ENCODE measurements at places on chromosomes 3 and 15.

- DNase-seq = no peak
Measured at GRCh38 chr3:182118066-182118465, 406.3 kb downstream of the SOX2 start.

GRCh38 chr3:60752809-60753208 lies 498.4 kb downstream of the FHIT start:
- DNase-seq = no peak

- DNase-seq = no peak
Measured at GRCh38 chr3:170670504-170670903, 84.6 kb upstream of the SLC7A14 start.

- no peak for DNase-seq
Measured at GRCh38 chr3:65676580-65676979, 362.1 kb downstream of the MAGI1 start.

DNA sequence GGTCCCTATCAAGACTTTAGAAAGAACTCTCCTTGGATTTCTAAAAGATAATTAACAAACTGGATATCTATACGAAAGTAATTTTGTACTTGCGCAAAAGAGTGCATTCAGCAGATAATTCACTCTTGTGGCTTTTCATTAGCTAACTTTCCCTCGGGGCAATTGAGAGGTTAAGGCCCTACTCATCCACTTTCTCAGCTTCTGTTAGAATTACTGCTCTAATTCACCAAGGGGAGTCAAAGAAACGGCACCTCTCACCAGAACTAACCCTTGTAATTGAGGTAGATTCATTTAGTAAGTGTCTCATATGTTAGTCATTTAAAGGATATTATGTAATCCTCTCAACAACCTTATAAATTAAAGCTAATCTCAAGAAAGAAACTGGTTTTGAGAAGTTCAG lies 22.5 kb upstream of the MB21D2 start:
- no peak for DNase-seq

GRCh38 chr15:64990168-64990470 lies 405 bp upstream of the SPG21 start:
- no peak for DNase-seq

DNA sequence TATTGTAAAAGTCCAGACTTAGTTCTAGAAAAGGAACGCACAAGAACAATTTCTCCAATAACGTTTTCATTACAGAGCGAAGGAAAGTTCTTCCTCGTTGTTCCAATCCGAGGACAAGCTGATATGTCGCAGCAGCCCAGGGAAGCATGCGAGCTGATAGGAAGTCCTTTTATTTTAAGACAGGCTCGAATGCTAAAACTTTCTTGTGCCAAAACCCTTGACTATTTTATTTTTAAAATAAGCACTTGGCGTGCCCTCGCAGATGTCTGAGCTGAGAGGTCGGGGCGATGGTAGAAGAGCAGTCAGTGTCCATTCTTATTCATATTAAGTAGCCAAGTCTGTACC lies 433 bp upstream of the MITF start:
- DNase-seq = no peak

GRCh38 chr3:197256836-197257444 lies 41.5 kb downstream of the DLG1 start:
- no peak for DNase-seq

GRCh38 chr15:89495638-89496145 lies 691 bp downstream of the RHCG start:
- DNase-seq = no peak

DNA sequence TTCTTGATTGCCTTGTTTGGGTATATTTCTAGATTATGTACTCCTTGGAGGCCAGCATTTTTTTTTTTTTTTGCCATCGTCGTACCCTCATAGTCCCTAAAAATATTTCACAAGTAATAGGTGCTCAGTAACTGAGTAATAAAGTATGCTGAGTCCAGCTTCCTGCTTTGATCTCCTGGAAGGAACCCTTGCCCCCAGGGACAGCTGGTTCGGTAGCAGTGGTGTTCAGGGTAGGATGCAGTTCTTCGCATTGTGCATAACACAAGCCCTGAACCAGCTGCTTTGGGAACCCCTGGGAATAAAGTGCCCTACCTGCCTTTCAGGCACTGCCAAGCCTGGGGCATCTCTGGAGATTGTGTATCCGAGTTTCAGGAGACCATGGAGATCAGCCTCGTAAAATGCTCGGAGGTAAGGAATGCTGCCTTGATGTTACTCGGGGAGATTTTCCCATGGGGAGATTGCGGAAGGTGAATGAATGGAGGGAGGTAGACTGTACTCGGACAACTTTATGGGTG lies 7.6 kb downstream of the MYZAP start:
- DNase-seq = no peak

DNA sequence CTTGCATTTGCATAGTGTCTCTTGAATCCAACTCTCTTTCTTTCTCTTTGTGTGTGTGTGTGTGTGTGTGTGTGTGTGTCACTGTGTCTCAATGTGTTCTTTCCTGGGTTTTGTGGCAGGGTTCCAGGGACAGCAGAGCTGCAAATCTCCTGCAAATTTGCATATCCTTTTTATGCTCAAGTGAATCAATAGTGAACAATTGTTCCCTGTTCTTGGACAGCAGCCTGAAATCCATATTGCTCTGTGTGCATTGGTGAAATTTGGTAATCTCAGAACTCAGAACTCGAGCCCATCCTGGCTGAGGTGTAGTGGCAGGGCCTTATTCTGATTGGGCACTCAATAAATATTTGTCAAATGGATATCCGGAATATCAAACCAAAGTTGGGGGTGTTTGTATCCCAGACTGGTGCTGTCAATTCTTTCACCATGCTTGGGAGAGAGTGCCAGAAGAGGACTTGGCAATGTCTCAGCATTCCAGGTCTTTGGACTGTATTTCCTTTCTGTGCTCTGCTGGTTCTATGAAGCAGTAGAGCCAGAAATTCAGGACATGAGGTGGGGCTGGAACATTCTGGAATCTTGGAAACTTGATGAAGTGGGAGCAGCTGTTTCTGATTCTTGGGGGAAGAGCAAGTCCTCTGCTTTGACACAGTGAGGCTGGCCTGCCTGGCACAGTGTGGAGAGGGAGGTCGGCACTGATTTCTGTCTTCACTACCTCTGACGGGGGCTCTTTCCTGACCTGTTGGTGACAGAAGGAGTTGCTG lies 380.6 kb upstream of the C2CD4B start:
- no peak for DNase-seq

GRCh38 chr3:7728566-7729519 lies 772.8 kb upstream of the LMCD1 start:
- DNase-seq = no peak

GRCh38 chr3:51646091-51646490 lies 25.0 kb upstream of the TEX264 start:
- DNase-seq = no peak

DNA sequence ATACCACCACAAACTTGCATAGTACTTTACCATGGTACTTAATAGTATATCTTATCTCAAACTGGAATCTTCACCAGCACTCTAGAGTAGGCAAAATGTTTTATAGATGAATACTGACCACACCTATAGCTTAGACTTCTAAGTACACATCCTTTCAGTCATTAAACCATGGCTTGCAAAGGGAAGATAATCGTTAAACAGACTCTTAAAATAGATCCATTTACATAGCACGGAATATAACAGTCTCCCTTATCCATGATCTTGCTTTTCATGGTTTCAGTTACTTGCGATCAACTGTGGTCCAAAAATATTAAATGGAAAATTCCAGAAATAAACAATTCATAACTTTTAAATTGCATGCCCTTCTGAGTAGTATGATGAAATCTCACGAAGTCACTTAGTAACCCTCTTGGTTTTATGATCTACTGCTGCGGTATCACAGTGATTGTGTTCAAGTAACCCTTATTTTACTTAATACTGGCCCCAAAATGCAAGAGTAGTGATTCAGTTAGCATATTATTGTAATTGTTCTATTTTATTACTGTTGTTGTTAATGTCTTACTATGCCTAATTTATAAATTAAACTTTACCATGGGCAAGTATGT lies 111.4 kb downstream of the HERC1 start:
- no peak for DNase-seq

DNA sequence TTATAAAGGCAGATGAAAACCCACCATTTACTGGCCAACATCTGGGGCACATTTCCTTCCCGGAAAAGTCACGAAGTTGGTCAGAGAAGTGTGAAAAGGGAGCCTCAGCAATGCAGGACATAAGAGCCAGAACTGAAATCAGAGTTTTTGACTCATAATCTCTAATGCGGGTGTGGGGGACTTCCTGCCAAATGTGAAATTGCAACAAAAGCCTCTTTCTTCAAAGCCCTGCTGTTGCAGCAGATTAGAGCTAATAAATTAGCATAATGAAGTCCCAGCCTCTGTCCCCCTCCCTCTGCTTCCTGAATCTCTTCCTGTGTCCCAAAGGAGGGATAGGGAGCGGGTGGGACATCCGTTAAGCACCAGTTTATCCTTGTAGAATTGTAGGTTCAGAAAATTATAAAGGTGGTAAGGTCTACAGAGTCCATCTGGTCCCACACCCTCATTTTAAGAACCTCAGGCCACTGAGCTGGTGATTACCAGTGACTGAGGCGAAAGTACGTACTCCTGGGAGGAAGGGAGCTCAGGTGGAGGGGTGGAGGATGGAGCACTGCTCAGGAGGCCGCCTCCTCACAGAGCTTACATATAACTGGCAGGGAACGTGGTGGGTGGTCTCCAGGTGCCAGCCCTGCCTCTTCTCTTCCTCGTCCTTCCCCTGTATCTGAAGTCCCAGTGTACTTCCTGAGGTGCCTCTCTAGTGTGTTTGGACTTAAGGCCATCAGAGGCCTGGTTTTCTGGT lies 35.0 kb downstream of the ST6GAL1 start:
- DNase-seq = no peak

GRCh38 chr3:167318996-167319615 lies 61.0 kb downstream of the ZBBX start:
- DNase-seq = no peak

DNA sequence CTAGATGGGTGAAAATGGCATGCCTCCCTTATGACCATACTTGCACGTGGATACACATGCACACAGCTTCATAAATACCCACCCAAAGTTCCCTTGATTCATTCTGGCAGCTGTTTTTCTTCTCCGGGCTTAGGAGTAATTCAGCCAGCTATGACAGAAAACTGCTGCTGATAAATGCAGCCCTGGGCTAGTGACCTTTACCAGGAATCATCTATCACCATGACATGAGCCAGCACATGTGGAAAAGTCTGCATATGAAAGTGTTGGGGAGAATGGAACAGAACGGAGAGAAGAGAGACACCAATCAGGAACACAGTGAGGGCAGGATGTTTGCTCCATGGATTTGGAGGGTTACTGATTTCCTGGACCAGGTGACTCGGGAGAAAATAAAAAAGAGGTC lies 706.3 kb downstream of the PDCD6IP start:
- DNase-seq = no peak

DNA sequence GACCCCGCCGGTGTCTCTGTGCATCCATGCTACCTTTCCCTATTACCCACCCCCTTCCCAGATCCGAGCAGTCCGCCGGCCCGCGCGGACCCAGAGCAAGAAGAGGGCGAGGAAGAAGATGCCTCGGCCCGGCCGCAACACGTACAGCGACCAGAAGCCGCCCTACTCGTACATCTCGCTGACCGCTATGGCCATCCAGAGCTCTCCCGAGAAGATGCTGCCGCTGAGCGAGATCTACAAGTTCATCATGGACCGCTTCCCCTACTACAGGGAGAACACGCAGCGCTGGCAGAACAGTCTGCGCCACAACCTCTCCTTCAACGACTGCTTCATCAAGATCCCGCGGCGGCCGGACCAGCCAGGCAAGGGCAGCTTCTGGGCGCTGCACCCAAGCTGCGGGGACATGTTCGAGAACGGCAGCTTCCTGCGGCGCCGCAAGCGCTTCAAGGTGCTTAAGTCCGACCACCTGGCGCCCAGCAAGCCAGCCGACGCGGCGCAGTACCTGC lies 788 bp downstream of the FOXB1 start:
- no peak for DNase-seq

DNA sequence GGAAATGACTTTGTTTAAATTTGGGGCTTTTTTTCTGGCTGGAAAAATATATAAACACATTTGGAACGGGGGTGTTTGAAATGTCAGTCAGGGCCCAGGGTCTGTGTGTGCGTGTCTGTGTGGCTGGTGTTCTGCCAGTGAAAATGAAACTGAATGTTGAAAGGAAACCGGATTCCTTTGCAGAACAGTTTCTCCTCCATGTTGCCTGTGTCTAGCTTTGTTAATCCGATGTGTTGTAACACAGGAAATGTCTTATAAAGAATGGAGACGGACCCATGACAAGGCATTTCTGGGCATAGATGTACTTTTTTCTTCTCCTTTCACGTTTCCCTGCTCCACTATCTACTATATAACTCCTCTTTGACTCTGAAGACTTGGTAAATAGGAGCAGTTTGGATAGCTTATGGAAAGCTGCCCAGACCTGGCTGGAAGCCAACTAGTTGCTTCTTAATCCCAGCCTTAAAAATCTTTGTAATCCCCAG lies 2.8 kb downstream of the SQOR start:
- no peak for DNase-seq

DNA sequence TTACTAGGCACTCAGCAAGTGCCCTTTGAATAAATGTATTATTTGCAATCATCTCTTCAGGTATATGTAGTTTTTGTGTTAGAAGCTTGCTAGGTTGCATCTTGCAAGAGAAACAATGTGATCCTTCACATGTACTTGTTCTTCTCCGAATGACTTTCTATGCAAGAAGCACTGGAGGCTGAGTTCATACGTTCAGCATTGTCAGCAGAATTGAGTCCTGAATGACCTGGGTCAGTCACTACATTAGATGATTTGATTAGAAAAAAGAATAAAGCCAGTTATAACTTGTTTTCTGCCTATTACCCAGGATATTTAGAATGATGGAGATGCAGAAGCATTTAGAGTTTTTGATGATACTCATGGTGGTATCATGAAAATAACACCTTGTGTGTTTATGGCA lies 479.1 kb upstream of the TPRG1 start:
- DNase-seq = no peak

DNA sequence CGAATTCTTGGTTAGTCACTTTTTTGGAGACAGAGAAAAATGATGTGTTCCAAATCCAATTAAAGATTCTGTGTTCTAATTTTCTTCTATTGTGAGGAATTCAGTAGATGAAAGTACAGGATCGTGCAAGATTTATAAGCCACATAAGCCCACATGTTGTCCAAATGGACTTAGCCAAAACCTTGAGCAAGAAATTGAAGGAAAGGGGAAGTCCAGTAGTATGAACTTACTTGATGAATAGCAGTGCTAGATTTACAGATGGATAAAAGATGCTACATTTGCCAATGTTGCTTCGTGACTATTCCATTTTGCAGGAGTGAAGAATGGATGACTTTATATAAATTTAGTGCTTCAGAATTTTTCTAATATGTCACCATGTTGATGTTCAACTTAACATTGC lies 120.0 kb upstream of the ATP11B start:
- DNase-seq = no peak

All from NCI-H1930 (cell line).